ENCODE measurements at places on chromosomes 1 and 21. TPM values are rescaled to one million over a fixed set of nuclear protein-coding genes. Genes with fewer than 3 reads are reported as not detected.

GRCh38 chr1:82299056-82299455, 498.3 kb downstream of the ADGRL2 start:
- no peak for DNase-seq

DNA sequence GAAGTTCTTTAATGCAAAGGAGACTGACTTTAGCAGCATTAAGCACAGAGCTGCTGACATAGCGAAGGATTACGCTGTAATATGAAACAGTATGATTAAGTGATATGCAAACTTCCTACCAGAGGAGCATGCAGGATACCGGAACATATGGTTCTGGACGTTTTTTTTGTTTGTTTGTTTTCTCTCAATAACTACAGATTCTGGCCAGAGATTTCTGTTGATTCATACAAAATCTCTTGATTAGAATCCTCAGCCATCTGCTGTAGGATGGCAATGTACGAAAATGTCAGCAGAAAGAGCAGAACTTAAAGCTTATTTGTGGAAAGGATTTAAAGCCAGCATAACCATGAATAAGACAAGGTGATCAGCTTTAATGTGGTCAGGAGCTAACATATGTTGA, 970.7 kb downstream of the KCNT2 start:
- DNase-seq = no peak

GRCh38 chr1:204406621-204407020, 5.0 kb downstream of the PPP1R15B start:
- DNase-seq = no peak

- no peak for DNase-seq
Observed at GRCh38 chr1:65412984-65413375, 7.5 kb upstream of the LEPR start.

DNA sequence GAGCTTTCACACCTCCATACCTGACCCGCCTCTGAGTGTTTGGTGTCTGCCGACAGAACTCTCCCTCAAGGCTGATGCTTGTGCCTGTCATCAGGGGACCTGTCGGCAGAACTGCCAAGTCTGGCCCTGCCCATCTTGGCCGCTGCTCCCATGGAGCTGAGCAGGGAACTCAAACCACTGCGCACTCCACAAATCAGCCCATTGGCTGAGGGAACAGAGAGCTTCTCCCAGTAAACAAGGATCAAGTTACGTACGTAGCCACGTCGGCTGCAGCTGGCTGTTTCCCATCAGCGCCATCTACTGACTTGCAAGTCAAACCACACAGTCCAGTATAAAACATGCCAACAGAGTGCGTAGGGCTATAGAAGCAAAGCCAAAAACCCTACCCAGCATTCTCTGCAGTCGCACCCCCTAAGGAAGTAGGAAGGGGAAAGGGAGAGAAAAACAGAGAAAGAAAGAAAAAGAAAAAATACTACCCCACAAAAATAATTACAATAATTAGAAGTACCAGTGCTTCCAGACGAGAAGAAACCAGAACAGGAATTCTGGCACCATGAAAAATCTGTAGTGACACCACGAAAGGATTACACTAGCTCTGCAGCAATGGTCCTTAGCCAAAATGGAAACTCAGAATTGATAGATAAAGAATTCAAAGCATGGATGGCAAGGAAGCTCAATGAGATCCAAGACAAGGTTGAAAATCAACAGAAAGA, 13.1 kb downstream of the KRTAP13-1 start:
- DNase-seq = peak; percentile 1

DNA sequence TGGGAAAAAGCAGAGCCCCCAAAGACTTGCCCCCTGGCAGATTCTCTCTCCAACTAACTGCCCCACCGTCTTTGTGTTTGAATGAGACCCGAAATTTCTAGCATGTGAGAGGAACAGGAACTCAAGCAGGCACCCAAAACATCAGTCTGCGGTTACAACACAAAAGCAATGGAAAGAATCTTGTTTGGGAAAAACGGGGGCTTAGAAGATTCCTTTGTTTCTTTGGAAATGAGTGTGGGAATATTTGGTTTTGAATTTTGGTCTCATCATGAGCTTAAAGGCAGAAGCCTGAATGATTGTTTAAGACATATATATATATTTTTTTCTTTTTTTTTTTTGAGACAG, 188.9 kb upstream of the TMEM51 start:
- no peak for DNase-seq

GRCh38 chr1:193787061-193787460, 600.6 kb upstream of the B3GALT2 start:
- DNase-seq = no peak

DNA sequence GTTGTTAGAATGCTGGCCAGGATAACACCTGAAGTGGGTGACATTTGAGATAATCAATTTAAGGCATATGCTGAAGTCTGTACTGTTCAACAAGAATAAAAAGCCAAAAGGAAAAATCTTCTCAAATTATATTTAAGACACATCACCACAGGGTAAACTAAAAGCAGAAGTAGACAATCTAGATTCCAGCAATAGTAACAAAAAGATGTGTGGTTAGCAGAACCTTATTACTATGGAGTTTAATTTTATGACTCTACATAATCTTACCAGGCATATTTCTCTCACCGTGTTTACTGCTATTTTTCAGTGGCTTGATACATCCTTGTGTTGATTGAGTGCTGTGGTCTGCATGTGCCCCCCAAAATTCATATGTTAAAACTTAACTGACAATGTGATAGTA, 300.4 kb upstream of the ZP4 start:
- no peak for DNase-seq

GRCh38 chr1:151067185-151067584, 3.4 kb upstream of the GABPB2 start:
- no peak for DNase-seq

GRCh38 chr21:15243406-15243805, 178.6 kb upstream of the NRIP1 start:
- no peak for DNase-seq

DNA sequence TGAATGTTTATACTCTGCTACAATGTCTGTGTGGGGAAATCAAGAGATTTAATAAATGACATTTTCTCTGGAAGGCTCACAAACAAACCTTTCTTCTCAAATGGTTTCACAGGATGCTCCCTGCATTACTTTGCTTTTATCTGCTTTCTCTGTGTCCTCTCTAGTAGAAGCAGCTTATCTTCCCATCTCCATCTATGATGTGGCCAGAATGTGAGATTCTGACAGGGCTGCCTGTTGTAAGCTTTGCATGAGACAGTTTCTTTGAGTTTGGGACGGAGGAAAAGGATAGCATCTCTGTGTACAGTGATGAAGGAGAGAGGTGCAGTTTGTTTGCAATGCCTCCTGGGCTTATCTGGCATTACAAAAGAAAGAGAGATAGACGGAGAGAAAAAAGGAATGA, 24.6 kb downstream of the PRMT6 start:
- no peak for DNase-seq

DNA sequence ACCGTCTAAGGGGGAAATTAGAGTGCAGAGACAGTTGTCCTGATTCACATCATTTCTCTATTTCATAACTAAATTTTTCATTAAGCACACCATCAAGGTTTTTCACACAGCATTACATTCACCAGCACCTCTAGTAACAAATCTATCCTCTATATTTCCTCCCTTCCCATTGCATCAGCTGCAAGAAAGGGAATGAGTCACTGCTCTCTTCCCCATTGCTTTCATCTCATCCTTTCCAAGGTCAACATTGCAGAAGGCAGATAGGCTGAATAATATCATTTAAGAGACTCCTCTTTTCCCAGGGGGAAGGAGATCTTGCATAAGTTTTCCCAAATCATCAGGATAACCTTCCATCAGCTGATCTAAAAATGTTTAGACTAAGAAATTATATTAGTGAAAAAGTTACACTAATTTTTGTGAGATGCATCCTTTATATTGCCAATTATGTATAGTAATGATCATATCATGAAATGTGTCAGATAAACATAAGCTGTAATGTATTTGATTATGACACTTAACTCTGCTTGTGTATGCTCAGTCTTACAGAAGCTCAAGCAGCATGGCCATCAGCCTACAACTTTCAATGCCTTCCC, 4.3 kb downstream of the INTS7 start:
- DNase-seq = peak; percentile 60

GRCh38 chr21:43196826-43197225, 28.0 kb downstream of the CRYAA start:
- no peak for DNase-seq

DNA sequence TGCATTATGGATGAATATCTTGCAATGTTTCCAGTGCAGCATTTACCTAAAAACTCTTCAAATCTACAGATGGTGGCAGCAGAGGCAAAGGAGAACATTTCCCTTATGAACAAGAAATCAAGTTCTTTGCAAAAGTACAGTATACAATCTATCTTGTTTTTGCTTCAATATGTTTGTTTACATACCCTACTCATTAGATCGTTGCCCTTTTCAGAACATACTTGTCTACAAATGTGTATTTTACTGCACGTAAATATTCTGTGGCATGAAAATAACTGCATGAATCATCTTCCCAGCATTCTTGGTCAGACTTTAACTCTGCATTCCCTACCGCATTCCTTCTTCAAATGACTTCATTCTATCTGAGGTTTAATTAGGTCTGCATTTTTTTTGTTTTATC, 212.7 kb downstream of the ZP4 start:
- no peak for DNase-seq

- no peak for DNase-seq
Observed at GRCh38 chr1:106678279-106679050, 378.0 kb upstream of the PRMT6 start.

- peak; percentile 53 for DNase-seq
Observed at GRCh38 chr1:165403835-165404482, 41.0 kb downstream of the RXRG start.

DNA sequence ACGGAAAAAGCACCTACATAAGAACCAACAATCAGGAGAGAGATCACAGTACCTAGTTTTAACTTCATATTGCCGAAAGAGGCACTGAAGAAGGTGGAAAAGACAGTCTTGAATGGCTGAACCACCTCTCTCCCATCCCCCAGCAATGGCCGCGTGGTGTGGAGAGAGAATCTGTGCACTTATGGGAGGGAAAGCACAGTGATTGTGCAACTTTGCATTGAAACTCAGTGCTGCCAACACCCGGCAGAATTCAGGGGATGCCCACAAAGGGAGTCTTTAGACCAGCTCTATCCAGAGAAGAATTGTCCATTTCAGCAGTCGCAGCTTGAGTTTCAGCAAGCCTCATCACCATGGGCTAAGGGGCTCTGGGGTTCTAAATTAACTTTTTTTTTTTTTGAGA, 186.3 kb upstream of the USP25 start:
- no peak for DNase-seq

- no peak for DNase-seq
Observed at GRCh38 chr1:217919683-217920388, 288.7 kb downstream of the SPATA17 start.

- no peak for DNase-seq
Observed at GRCh38 chr1:81449786-81450185, 350.9 kb upstream of the ADGRL2 start.

DNA sequence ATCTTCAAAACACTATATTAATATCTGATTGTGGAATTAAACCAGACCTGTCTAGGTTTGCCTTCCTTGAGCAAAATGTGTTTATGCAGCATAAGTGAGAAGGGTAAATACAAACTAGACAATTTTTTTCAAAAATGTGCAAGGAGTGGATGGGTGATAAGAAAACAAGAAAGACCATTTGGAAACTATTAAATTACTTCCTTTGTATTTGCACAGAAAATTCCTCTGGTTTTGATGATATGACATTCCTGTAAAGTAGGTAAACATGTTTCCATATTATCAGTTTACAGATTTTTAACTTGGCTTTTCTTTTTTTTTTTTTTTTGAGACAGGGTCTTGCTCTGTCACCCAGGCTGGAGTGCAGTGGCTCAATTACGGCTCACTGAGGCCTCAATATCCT, 24.8 kb upstream of the SLC30A1 start:
- DNase-seq = no peak

GRCh38 chr1:40794974-40795715, 11.6 kb downstream of the KCNQ4 start:
- DNase-seq = no peak

TENT5C gene
- 0.51 TPM for total RNA-seq

KRTAP19-3 gene
- total RNA-seq = not detected

OR2T29 gene
- total RNA-seq = not detected

HMCN1 gene
- total RNA-seq = 8.3 TPM

RSPH1 gene
- not detected for total RNA-seq

MMEL1 gene
- 5.4 TPM for total RNA-seq

SETD4 gene
- 16.8 TPM for total RNA-seq

TGFB2 gene
- total RNA-seq = 36.2 TPM

DISC1 gene
- total RNA-seq = 19.9 TPM

CDC42BPA gene
- total RNA-seq = 105 TPM
